ENCODE measurements at places on chromosomes 4 and X.

- no peak for DNase-seq
Measured at GRCh38 chr4:38866973-38867477, 581 bp upstream of the FAM114A1 start.

DNA sequence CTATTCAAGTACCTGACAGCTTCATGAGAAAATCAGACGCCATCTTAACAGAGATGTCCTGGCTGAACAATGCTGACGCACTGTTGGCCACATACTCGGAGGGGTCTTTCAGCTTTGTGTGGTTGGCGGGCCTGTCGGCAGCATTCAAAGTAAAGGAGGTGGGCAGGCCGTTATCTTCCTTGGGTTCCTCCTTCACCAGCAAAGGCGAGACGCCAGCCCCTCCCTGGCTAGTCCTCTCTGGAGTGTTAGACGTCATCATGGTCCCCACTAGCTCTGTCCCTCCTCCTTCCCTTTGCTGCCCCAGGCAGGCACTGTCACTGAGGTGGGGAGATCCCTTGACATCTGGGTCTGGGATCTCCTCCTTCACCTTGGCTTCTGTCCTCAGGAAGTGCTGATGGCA, 53.0 kb downstream of the ZNF827 start:
- DNase-seq: no peak

DNA sequence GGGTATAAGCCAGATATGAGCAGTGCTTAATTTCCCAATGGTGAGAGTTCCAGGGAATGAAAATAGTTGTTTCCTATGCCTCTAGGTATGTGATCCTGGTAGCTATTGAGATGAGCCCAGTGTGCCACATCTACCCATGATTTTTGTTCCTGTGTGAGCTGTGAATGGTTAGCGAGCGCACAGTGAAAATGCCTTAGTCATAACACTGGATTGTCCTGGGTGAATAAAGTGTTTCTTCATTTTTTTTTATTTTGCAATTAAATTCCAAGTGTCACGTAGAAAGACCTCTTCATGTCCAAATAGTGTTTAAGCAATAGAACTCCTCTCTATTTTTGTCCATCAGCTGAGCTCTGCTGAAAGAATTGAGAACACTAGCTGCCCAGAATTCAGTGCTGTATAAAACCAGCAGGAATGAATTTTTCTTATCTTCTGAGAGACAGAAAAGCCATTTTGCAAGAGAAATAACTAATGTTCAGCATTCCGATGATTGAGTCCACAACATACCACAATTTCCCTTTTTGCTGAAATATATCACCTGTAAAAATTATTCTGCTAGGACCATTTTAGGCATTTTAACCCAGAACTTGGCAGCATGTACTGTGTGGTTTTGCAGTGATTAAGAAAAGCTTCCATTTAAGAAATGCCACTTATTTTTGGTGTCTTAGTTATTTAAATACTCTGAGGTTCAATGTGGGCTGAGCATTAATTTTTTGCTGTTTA, 5.6 kb downstream of the MAOA start:
- no peak for DNase-seq

- DNase-seq: no peak
Measured at GRCh38 chr4:96955226-96955625, 1115.3 kb downstream of the PDHA2 start.

GRCh38 chr4:113614414-113614813, 147.1 kb downstream of the CAMK2D start:
- no peak for DNase-seq

GRCh38 chr4:24644983-24645764, 60.8 kb upstream of the DHX15 start:
- no peak for DNase-seq

All from stimulated activated CD8-positive, alpha-beta memory T cell treated with anti-CD3 and anti-CD28 coated beads, Interleukin-7, amount 100 ng/mL, for 1 hour (primary cell).